ENCODE measurements at places on chromosomes 13 and 19.

GRCh38 chr13:43270130-43270830, 246.9 kb downstream of the DNAJC15 start:
- DNase-seq = no peak

- no peak for DNase-seq
These were observed 129.5 kb downstream of the CYSLTR2 start for GRCh38 chr13:48783181-48783630.

DNA sequence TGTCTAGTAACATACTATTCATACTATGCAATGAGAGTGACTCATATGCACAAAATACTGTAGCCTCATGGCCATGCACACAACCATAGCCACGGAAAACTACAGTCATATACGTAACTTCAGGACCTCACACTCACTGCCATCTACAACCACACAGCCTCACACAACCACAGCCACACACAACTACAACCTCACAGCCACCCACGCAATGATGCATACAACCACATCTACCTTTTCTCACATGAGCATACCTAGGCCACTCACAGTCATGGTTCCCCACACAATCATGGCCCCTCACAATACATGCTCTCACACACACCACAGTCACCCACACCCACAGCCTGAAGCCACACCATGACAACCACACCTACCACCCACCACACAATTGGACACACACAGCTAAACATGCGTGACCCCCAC, 8.7 kb upstream of the TNFSF14 start:
- peak; percentile 90 for DNase-seq

DNA sequence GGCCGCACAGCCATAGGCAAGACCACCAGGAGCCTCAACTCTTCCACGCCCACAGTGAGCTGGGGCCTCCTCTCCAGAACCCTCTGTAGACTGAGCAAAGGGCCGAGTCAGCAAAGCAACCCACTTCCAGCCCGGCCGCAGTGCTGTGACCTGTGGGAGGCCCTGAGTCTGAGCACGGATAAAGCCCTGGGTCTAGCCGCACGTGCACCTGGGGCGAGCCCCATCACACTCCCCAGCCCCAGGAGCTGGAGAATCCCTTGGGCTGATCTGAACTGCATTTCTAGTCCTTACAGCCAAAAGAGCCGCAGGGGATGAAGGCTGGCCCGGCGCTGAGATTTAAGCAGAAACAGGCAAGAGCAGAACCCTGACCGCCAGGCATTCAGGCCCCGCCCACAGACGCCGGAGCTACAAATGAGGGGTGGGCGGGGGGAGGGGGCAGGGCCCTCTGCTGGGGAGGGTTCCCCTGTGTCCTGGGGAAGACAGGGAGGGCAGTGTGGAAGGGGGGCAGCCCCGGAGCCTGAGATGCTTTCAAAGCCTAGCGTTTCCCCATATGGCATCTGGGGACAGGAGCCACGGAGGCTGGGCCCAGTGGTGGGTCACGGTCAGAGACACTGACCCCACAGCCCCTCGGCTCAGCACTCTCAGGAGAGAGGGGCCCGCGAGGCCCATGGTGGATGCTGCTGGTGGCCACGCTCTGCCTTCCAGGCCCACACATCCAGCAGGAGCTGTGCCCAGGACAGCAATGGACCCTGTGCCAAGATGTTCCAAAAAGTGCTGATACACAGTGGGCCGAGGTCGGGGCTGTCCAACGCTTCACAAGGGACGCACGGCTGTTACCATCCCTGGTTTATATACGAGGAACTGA, 4.9 kb downstream of the TMEM259 start:
- peak; percentile 26 for DNase-seq

GRCh38 chr19:53374288-53374687, 8.8 kb downstream of the ZNF525 start:
- DNase-seq = no peak
